ENCODE measurements at places on chromosomes 12 and 14. TPM values are rescaled to one million over a fixed set of nuclear protein-coding genes. Genes with fewer than 3 reads are reported as not detected.

TMTC3 gene
- 26.4 TPM for total RNA-seq

TECPR2 gene
- total RNA-seq = 29.7 TPM

KRT7 gene
- 3,783 TPM for total RNA-seq

ZBTB42 gene
- total RNA-seq = 4.2 TPM

SLC38A6 gene
- 44.7 TPM for total RNA-seq

LAG3 gene
- total RNA-seq = 10.5 TPM

KLRF1 gene
- not detected for total RNA-seq

KRT72 gene
- not detected for total RNA-seq

IL31 gene
- not detected for total RNA-seq

PLXNC1 gene
- 1.4 TPM for total RNA-seq

DNA sequence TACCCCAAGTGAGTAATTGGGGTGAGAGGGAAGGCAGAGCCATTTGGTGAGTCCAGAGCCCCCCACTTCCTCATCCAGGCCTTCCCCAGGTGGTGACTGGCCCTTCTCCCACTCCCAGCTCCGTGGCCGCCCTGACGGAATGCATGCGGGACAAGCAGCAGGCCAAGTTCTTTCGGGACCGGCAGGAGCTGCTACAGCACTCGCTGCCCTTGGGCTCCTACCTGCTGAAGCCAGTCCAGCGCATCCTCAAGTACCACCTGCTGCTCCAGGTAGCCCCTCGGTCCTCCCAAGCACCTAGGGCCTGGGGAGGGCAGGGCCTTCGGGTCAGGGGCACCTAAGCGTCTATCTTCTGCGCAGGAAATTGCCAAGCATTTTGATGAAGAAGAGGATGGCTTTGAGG, 26.5 kb downstream of the PLEKHG3 start:
- no peak overlapping the region for H3K4me3 ChIP-seq
- H3K27ac ChIP-seq = no peak overlapping the region
- peaks cover 17% of the 10 kb centered on the region for H3K4me1 ChIP-seq

DNA sequence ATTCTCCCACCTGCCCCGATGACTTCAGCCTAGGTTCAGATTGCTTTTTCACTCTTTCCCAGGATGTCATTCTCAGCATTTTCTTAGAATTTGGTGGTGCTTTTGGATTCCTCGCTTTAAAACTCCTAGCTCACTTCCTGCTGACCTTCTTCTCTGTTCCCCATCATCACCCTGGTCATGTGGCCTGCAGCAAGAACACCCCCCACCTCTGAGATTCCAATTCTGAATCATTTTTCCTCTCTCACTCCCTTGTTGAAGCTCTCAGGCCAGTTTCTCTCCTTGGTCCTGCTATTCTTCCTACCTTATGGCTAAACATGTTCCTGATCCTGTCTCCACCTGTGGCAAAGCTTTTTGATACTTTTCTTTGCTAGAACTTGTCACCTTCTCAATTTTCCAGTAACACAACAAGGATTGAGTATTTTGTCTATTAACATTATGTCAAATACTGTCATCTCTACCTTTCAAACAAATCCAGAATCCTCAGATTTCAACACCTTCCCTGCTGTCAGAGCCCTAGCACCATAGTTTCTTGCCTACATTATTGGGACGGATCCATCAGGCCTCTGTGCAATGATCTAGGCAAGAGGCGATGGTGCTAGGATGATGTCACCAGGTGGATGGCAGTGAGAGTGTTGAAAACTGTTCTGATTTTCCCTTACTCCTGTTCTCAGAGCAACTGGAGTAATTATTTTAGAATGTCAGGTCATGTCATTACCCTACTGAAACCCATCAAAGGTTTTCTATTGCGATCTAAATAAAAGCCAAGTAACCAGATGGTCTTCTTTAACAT, 233.7 kb downstream of the MON2 start:
- no peaks in the 10 kb centered on the region for H3K36me3 ChIP-seq
- no peak for DNase-seq
- H3K4me1 ChIP-seq = peaks cover 40% of the 10 kb centered on the region
- H3K27ac ChIP-seq = no peak overlapping the region
- no peaks in the 10 kb centered on the region for H3K27me3 ChIP-seq

- H3K4me3 ChIP-seq = no peak overlapping the region
- no peaks in the 10 kb centered on the region for H3K27me3 ChIP-seq
- no peak for DNase-seq
- no peak overlapping the region for H3K27ac ChIP-seq
- peaks cover 11% of the 10 kb centered on the region for H3K4me1 ChIP-seq
Observed at GRCh38 chr12:105738051-105738450, 400.7 kb downstream of the NUAK1 start.

DNA sequence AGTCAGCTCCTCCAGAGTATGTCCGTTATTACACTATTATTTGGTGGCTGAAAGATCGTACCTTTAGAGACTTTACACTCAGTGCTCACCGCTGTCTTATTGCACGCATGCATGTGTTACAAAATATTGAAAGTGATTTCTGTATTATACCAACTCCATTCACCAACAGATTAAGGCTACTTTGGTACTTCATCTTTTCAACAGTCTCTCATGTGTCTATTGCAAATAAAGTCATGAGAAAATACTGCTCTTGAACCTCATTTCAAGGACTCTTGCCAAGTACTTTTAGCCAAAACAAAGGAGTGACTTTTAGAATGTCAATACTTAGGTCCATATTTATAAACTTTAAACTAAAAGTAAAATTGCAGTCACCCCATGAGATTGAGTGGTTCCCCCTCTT, 503.6 kb downstream of the TMEM121 start:
- H3K36me3 ChIP-seq = no peaks in the 10 kb centered on the region
- no peak overlapping the region for H3K4me3 ChIP-seq

DNA sequence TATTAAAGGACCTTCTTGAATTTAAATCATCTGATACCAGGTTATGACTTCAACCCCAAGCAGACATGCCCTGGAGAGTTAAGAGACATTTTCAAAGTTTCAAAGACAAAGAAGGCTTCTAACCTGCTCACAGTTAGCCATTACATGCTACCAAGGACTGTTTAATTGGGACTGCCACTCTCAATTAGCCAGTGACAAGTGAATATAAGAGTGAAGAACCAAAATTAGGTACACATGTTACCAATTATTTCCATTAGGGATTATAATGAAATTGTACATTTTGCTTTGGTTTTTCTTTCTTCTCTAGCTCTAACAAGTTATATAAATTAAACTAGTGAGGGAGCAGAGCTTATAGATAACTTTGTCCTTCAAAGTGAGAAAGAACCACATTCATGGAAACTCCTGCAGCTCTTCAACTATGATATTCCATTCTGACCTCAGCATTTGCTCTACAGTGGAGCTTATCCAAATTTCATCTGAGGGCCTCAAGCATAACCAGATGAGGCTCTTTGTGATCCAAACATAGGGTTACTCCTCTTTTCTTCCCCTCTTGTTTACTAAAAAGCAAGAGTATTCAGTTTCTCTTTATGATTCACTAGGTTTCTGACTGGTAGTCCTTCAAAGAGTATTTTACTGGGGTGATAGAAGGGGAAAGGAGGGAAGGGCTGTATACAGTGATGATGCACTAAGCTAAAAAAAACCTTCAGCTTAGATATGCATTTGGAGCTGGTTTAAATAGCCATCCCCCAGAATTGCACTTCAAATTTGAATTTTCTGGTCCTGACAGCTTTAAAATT, 91.3 kb downstream of the DUSP6 start:
- no peaks in the 10 kb centered on the region for H3K36me3 ChIP-seq
- DNase-seq = no peak
- no peak overlapping the region for H3K27ac ChIP-seq
- peaks cover 23% of the 10 kb centered on the region for H3K4me1 ChIP-seq
- H3K4me3 ChIP-seq = no peak overlapping the region

GRCh38 chr12:43147878-43148277, 404.1 kb downstream of the ADAMTS20 start:
- H3K27me3 ChIP-seq = no peaks in the 10 kb centered on the region
- no peak overlapping the region for H3K27ac ChIP-seq
- no peak overlapping the region for H3K4me3 ChIP-seq
- H3K36me3 ChIP-seq = no peaks in the 10 kb centered on the region
- 0 out of 2 replicates have a peak, but pooled peaks cover 4% of the 10 kb centered on the region for H3K4me1 ChIP-seq
- DNase-seq = no peak

DNA sequence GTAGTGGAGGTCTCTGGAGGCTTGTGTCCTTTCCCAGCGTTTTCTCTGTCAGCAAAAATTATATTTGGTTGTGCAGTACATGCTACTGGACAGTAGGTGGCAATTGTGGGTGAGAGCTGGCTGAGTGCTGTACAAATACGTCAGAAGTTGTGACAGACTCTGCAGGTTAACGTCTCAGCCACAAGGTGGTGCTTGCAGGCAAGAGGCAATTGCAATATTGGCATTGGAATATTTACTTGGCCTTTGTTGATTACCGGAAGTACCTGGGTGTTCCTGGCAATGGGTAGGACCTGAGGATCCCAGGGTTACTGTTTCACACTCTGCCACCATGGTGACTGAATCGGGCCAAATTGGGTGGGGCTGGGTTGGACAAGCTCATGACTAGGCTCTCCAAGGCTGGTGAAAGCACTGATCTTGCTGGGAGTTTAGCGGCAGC, 333.9 kb upstream of the LMO3 start:
- DNase-seq = peak; percentile 65
- no peak overlapping the region for H3K27ac ChIP-seq
- no peaks in the 10 kb centered on the region for H3K36me3 ChIP-seq
- H3K4me1 ChIP-seq = no peaks in the 10 kb centered on the region
- H3K27me3 ChIP-seq = no peaks in the 10 kb centered on the region
- no peak overlapping the region for H3K4me3 ChIP-seq

GRCh38 chr14:22427771-22428231, 161.2 kb downstream of the DAD1 start:
- peak overlapping the region; percentile 54 for H3K27ac ChIP-seq
- peaks cover 43% of the 10 kb centered on the region for H3K4me1 ChIP-seq
- no peaks in the 10 kb centered on the region for H3K36me3 ChIP-seq
- peak; percentile 64 for DNase-seq
- peak overlapping the region; percentile 46 for H3K4me3 ChIP-seq

DNA sequence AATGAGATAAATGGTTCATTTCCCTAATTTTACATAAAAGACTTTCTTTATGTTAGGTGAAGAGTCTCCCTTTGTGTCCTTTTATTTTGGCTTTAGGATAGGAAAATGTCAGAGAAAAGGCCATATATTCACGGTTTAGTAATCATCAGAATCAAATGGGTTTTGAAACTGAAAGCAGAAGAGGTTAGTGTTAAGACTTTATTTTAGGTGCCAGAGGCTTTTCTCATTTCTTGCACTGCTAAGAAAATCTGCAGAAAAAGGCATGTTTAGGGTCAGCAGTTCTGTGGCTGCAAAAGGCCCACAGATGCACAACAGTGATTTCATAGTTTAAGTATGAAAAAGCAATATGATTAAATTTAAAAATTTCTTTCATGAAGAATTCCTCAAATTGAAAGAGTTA, 80.4 kb upstream of the SINHCAF start:
- no peaks in the 10 kb centered on the region for H3K27me3 ChIP-seq
- H3K4me3 ChIP-seq = no peak overlapping the region
- no peaks in the 10 kb centered on the region for H3K4me1 ChIP-seq
- H3K27ac ChIP-seq = no peak overlapping the region
- no peaks in the 10 kb centered on the region for H3K36me3 ChIP-seq

- H3K4me3 ChIP-seq = no peak overlapping the region
- H3K27me3 ChIP-seq = no peaks in the 10 kb centered on the region
- DNase-seq = no peak
- H3K4me1 ChIP-seq = no peaks in the 10 kb centered on the region
Observed at GRCh38 chr12:45654002-45654665, 75.4 kb upstream of the ARID2 start.

DNA sequence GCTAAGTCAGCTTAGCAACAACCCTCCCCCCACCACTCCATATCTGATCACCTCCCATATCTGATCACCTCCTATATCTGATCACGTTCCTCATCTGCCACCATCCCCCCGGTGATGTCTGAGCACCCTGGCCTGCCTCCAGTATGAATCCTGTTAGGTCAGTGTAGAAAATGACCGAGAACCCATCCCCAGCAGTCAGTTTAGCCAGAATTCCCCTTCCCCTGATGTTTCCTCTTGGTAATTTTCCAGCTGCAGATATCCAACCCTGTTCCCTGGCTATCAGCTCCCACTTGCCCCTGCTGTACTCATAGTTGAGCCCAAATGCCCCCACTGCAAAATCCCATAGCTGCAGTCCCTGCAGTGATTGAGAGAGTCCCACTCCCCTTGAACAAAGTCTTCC, 12.5 kb downstream of the SELPLG start:
- H3K36me3 ChIP-seq = no peaks in the 10 kb centered on the region
- H3K4me1 ChIP-seq = peaks cover 16% of the 10 kb centered on the region
- no peak overlapping the region for H3K4me3 ChIP-seq
- H3K27ac ChIP-seq = no peak overlapping the region
- H3K27me3 ChIP-seq = no peaks in the 10 kb centered on the region

- no peaks in the 10 kb centered on the region for H3K4me1 ChIP-seq
- H3K27me3 ChIP-seq = no peaks in the 10 kb centered on the region
- H3K4me3 ChIP-seq = no peak overlapping the region
- no peak overlapping the region for H3K27ac ChIP-seq
- no peaks in the 10 kb centered on the region for H3K36me3 ChIP-seq
Observed at GRCh38 chr14:39258782-39259545, 25.2 kb downstream of the MIA2 start.

DNA sequence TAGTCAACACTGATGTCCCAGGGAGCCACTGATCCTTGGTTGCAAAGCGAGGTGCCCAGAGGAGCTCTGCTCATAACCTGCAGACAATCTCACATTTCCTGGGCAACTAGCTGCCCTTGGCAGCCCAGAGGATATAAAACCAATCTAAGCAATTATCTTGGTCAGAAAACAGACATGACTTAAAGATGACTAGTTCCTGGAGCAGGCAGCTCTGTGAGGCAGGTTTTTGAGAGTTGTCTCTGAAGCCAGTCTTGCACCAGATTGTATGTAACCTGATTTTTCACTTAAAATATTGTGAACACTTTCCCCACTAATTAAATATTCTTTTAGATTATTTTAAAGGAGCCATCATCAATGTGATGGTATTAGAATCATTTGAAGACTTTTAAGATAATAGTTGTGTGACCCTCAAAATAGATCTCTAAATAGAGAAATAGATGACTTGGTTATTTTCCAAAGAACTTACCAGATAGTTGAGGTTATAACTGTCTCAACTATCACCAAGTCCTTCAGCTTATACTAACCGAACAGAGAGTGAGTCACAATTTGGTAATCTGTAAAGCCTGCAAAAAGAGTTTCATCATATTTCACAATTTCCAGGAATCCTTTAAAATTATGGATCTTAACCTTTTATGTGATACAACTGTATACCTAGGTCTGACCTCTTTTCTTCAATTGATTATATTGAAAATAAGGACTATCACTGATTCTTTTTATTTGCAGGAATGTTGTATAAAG, 75.9 kb downstream of the LIN7A start:
- no peaks in the 10 kb centered on the region for H3K4me1 ChIP-seq
- H3K36me3 ChIP-seq = no peaks in the 10 kb centered on the region
- no peak overlapping the region for H3K27ac ChIP-seq
- DNase-seq = no peak

- no peaks in the 10 kb centered on the region for H3K27me3 ChIP-seq
- no peak overlapping the region for H3K4me3 ChIP-seq
- no peaks in the 10 kb centered on the region for H3K36me3 ChIP-seq
- no peak overlapping the region for H3K27ac ChIP-seq
- no peaks in the 10 kb centered on the region for H3K4me1 ChIP-seq
Observed at GRCh38 chr12:65123435-65124063, 2.4 kb upstream of the WIF1 start.

GRCh38 chr14:74882103-74882920, 596 bp downstream of the DLST start:
- H3K27ac ChIP-seq = peak overlapping the region; percentile 17
- DNase-seq = no peak
- H3K4me1 ChIP-seq = peaks cover 55% of the 10 kb centered on the region
- H3K4me3 ChIP-seq = peak overlapping the region; percentile 75
- peaks cover 24% of the 10 kb centered on the region for H3K36me3 ChIP-seq

GRCh38 chr12:22206111-22206728, 128.3 kb downstream of the ST8SIA1 start:
- no peaks in the 10 kb centered on the region for H3K36me3 ChIP-seq
- H3K27ac ChIP-seq = no peak overlapping the region
- no peak overlapping the region for H3K4me3 ChIP-seq
- no peaks in the 10 kb centered on the region for H3K27me3 ChIP-seq

Data from PC-9 (cell line).